ENCODE measurements at places on chromosomes 13 and 19. TPM values are rescaled to one million over a fixed set of nuclear protein-coding genes. Genes with fewer than 3 reads are reported as not detected.

DNA sequence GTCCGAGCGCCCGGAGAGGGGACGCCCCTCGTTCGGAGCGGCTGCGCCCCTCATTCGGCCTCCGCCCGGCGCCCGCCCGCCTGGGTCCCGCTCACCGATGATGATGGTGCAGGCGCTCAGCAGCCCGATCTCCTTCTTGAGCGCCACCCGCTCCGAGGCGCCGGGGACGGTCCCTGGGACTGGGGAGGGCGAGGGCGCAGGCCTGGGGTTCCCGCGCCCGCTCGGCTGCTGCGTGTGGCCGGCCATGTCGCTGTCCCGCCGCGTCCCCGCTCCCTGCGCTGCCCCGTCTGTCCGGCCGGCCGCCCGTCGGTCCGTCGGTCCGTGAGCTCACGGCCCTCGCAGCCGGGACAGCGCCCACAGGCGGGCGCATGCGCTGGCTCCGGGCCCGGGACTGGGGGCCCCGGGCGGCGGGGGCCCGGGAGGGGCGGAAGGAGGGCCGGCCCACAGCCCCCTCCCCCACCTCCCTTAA is at the start of gene SLC7A10:
SLC7A10 (minus strand) TSS at position 393 of the 469 bp plus-strand sequence; CDS start at position 246, 147 bp downstream.
- DNase-seq = peak; percentile 57

- no peak for DNase-seq
Measured at GRCh38 chr13:80235967-80236302, 105.0 kb downstream of the SPRY2 start.

CEACAM8 gene
- not detected for total RNA-seq

ITGBL1 gene
- not detected for total RNA-seq

GRCh38 chr19:29384656-29385055 is 141.1 kb upstream of the VSTM2B start:
- DNase-seq = no peak

PSG6 gene
- not detected for total RNA-seq

CD70 gene
- total RNA-seq = not detected
